Endothelial cell of coronary artery (primary cell): ENCODE measurements at places on chromosomes 2 and 18. TPM values are rescaled to one million over a fixed set of nuclear protein-coding genes. Genes with fewer than 3 reads are reported as not detected.

Gene UPP2
- not detected in 2 replicates for total RNA-seq

Gene HOXD4
- 0.36 and 2.8 TPM in 2 replicates for total RNA-seq

Gene EML4
- 23.1 and 23.5 TPM in 2 replicates for total RNA-seq

Gene MPP4
- 7.4 and 8.9 TPM in 2 replicates for total RNA-seq
